Neural crest cell (in vitro differentiated cells): ENCODE measurements at places on chromosomes 12 and 14. TPM values are rescaled to one million over a fixed set of nuclear protein-coding genes. Genes with fewer than 3 reads are reported as not detected.
A peak's percentile ranks its signal among the peaks of the same experiment; 100 is the strongest.

The ADCY6 gene
- total RNA-seq, result 79.5 and 81.0 TPM in 2 replicates

The SLC5A8 gene
- not detected in 2 replicates for total RNA-seq

DNA sequence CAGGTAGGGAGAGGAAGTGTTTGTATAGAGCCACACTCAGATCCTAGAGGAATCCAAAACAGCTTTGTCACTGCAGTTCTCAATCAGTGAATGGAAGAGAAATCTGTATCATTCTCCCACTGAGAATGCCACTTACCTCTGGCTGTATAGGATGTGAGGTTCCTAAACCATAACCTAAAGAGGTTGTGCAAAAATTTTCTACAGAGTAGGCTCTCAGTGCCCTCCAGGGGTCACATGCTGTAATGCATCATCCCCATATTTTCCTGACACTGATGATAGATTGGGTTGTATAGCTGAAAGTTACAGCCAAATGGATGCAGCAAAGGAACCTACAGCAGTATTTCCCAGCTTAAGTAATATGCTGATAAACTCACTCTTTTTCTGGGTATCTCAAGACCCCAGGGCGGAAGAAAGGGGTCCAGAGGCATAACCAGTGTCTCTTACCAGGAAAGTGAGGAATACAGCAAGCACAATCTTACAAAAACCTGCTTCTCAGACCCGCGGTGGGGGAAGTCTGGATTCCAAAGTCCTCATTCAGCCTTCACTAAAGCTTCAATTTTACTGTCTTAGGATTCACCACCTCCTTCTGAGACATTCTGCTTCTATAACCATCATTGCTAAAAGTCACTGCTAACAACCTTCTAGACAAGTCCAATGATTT is 3.8 kb downstream of the BCDIN3D start:
- DNase-seq, result peak; percentile 37

DNA sequence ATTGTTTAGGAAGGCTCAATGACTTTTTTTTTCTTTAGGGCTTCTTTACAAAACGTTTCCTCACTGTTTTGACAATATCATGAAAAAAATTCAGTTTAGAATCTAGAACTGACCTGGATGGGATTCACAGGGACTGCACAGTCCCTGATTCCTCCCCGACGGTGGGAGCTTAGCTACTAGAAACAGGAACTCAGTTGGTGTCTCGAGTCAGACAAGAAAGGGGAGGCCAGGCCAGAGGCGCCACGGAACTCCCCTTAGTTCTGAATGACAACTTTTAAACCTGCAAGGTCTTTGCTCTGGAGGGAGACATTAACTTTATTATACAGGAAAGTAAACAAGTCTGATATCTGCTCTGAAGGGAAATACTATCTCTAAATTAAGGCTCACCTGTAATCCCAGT is 45.4 kb upstream of the SRP54 start:
- no peak for DNase-seq
